ENCODE measurements at places on chromosomes 7 and 10. TPM values are rescaled to one million over a fixed set of nuclear protein-coding genes. Genes with fewer than 3 reads are reported as not detected.

DNA sequence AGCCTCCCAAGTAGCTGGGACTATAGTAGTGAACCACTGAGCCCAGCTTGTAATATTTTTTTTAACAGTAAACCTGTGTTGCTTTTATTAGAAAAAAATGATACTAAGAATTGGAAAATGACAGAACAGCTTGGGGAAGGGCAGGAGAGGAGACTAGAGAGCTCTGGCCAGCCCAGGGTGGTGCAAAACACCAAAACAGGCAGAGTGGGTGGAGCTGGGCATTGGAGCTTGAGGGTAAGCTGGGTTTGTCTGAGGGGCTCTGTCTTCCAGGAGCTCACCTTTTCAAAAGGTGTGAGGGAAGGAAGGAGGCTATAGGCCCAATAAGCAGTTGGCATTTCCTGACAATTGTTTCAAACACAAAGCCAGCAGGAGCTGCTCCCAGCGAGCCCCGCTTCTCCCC lies 75.2 kb upstream of the DUSP5 start:
- H3K27me3 ChIP-seq, result no peaks in the 10 kb centered on the region
- H3K27ac ChIP-seq, result no peak overlapping the region
- no peak for DNase-seq
- H3K4me3 ChIP-seq, result no peak overlapping the region

DNA sequence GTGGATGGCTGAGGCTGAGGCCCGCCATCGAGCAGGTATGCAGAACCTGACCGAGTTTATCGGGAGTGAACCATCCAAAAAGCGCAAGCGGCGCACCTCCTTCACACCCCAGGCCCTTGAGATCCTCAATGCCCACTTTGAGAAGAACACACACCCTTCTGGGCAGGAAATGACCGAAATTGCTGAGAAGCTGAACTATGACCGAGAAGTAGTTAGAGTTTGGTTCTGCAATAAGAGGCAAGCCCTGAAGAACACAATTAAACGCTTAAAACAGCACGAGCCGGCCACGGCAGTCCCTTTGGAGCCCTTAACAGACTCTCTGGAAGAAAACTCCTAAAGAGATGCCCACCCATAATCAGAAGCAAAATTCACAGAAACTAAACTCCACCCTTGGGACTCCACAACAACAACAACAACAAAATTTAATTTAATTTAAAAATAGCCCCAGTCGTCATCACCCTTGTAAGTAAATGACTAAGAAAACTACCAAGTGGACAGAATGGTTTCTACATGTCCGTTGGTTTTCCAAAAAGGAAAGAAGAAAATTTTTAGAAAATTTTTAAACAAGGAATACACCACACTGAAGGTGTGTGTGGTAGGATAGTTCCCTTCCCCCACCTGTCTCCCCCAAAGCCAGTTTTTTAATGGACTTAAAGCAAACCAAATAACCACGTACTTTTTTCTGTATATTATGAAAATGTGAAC lies 101.7 kb upstream of the YAE1 start:
- H3K4me1 ChIP-seq, result no peaks in the 10 kb centered on the region
- no peaks in the 10 kb centered on the region for H3K27me3 ChIP-seq
- H3K4me3 ChIP-seq, result peak overlapping the region; percentile 25
- H3K36me3 ChIP-seq, result no peaks in the 10 kb centered on the region
- H3K27ac ChIP-seq, result no peak overlapping the region

The CDHR3 gene
- 5.7 TPM for total RNA-seq

- no peak overlapping the region for H3K27ac ChIP-seq
- no peaks in the 10 kb centered on the region for H3K27me3 ChIP-seq
- peaks cover 18% of the 10 kb centered on the region for H3K4me1 ChIP-seq
These were observed 413.8 kb downstream of the KCNMA1 start for GRCh38 chr10:77223526-77224460.

The EGFR gene
- total RNA-seq, result 33.8 TPM

- H3K27me3 ChIP-seq, result no peaks in the 10 kb centered on the region
- no peak overlapping the region for H3K27ac ChIP-seq
- peak overlapping the region; percentile 1 for H3K4me3 ChIP-seq
- DNase-seq, result no peak
- peaks cover 4% of the 10 kb centered on the region for H3K36me3 ChIP-seq
These were observed 22.3 kb downstream of the AMZ1 start for GRCh38 chr7:2710286-2710655.

DNA sequence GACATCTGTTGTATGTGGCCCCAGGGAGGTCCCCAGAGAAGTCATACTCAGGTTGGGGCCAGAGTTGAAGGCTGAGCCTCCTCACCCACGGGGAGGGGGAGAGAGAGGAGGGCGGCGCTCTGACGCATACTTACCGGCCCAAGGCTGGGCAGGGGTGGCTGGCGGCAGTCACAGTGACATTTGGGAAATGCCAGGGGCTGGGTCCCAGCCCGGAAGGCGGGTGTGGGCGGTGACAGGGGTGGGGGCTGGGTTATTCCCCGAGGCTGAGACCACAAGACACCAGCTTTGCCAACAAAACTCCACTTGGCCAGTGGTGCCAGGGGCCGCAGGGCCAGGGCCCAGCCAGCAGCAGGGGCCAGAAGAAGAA lies 41.1 kb downstream of the RASGEF1A start:
- no peaks in the 10 kb centered on the region for H3K27me3 ChIP-seq
- no peaks in the 10 kb centered on the region for H3K4me1 ChIP-seq
- no peak overlapping the region for H3K4me3 ChIP-seq
- no peak overlapping the region for H3K27ac ChIP-seq

DNA sequence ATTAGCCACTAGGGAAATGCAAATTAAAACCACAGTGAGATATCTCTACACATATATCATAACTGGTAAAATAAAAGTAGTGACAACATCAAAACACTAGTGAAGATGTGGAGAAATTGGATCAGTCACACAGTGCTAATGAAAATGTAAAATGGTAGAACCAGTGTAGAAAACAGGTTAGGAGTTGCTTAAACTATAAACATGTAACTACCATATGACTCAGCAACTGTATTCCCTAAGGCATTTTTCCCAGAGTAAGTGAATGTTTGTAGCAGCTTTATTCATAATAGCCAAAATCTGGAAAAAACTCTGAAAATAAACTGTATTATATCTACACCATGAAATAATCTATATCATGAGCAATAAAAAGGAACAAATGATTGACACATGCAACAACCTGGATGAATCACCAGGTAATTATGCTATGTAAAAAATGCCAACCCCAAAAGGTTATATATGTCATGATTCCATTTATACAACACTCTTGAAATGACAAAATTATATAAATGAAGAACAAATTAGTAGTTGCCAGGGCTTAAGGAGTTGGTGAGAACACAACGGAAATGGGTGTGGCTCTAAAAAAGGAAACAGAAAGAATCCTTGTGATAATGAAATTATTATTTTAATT lies 22.8 kb downstream of the SLC25A40 start:
- peaks cover 27% of the 10 kb centered on the region for H3K36me3 ChIP-seq
- no peak overlapping the region for H3K27ac ChIP-seq
- DNase-seq, result no peak
- H3K4me3 ChIP-seq, result no peak overlapping the region

The TMEM213 gene
- not detected for total RNA-seq

DNA sequence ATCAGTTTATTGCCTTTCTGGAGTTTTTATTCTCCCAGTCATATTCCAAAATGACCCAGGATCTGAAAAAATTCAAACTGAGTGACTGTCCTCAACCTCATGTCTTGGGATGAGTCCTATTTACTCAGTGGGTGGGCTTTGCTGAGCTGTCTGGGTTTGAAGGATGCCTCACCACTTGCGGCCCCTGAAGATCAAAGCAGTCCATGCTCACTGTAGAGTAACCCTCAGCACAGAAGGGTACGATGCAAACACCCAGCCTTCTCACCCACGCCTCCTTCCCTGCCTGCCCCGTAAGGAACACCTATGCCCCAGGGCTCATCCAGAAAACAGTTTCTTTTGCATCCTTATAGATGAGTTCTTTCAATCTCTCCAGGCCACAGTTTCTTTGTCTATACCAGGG lies 42.2 kb upstream of the GRB10 start:
- no peak overlapping the region for H3K4me3 ChIP-seq
- DNase-seq, result no peak
- H3K27ac ChIP-seq, result no peak overlapping the region
- H3K36me3 ChIP-seq, result no peaks in the 10 kb centered on the region
- no peaks in the 10 kb centered on the region for H3K27me3 ChIP-seq
- H3K4me1 ChIP-seq, result no peaks in the 10 kb centered on the region

DNA sequence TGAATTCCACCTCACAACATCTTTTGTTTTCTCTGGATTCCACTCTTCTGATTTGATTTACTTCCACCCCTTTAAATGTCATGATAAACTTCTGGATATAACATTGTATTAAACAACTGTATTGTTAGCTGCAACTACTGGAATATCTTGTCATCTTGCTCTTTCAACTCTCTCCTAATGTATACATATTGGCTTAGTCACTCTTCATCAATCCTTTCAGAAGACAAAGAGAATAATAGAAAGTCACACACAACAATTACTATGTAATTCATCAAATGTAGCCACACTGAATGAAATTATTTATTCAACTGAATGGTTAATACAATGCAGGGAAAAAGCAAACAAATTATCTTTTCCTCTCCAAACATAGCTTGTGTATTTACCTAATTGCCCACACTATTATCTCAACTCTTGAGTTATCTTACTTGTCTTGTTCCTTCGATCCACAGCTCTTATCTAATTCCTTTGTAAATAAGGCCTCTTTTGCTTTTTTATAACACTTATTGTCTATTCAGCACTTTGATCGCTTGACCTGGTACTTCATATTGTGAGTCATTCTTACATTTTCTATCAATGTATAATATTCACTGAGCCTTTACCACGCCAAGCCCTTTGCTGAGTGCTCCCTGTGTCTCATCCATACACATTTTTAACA lies 16.7 kb downstream of the SEMA3A start:
- no peaks in the 10 kb centered on the region for H3K4me1 ChIP-seq
- DNase-seq, result no peak
- no peak overlapping the region for H3K27ac ChIP-seq
- H3K4me3 ChIP-seq, result no peak overlapping the region
- no peaks in the 10 kb centered on the region for H3K27me3 ChIP-seq
- no peaks in the 10 kb centered on the region for H3K36me3 ChIP-seq

- no peaks in the 10 kb centered on the region for H3K27me3 ChIP-seq
- H3K4me1 ChIP-seq, result no peaks in the 10 kb centered on the region
- no peak overlapping the region for H3K4me3 ChIP-seq
- H3K36me3 ChIP-seq, result no peaks in the 10 kb centered on the region
- no peak overlapping the region for H3K27ac ChIP-seq
These were observed 137.4 kb downstream of the TNS3 start for GRCh38 chr7:47444376-47445098.

- peaks cover 5% of the 10 kb centered on the region for H3K4me1 ChIP-seq
- no peak overlapping the region for H3K27ac ChIP-seq
- no peaks in the 10 kb centered on the region for H3K36me3 ChIP-seq
- no peak for DNase-seq
- no peak overlapping the region for H3K4me3 ChIP-seq
These were observed 29.8 kb upstream of the KLF6 start for GRCh38 chr10:3814838-3815220.

The HYAL4 gene
- total RNA-seq, result not detected

The SYT15 gene
- total RNA-seq, result 50.9 TPM

DNA sequence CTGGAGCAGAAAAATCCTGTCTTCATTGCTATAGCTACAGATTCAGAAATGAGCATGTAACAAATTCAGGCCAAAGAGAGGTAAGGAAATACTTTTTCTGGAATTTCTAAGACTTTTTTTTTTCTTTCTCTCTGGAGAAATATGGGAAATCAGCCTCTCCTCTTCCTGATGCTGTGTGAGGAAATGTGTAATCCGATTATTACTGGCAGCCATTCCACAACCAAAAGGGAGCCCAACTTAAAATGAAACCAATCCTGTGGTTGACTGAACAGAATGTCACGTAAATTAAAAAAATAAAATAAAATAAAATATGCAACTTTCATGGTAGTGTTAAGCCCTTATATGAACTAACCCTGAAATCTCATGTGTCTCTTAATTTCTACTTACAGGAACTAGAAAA lies 10.7 kb upstream of the POT1 start:
- H3K27ac ChIP-seq, result no peak overlapping the region
- no peaks in the 10 kb centered on the region for H3K4me1 ChIP-seq
- H3K4me3 ChIP-seq, result no peak overlapping the region
- H3K36me3 ChIP-seq, result no peaks in the 10 kb centered on the region
- DNase-seq, result no peak
